ENCODE measurements at places on chromosomes 4 and X.

- peak; percentile 34 for DNase-seq
These were observed 64.6 kb downstream of the ANAPC4 start for GRCh38 chr4:25441519-25442117.

GRCh38 chrX:45619290-45619689 lies 418.6 kb upstream of the DIPK2B start:
- no peak for DNase-seq

GRCh38 chr4:140168474-140168873 lies 14.5 kb upstream of the MAML3 start:
- no peak for DNase-seq

DNA sequence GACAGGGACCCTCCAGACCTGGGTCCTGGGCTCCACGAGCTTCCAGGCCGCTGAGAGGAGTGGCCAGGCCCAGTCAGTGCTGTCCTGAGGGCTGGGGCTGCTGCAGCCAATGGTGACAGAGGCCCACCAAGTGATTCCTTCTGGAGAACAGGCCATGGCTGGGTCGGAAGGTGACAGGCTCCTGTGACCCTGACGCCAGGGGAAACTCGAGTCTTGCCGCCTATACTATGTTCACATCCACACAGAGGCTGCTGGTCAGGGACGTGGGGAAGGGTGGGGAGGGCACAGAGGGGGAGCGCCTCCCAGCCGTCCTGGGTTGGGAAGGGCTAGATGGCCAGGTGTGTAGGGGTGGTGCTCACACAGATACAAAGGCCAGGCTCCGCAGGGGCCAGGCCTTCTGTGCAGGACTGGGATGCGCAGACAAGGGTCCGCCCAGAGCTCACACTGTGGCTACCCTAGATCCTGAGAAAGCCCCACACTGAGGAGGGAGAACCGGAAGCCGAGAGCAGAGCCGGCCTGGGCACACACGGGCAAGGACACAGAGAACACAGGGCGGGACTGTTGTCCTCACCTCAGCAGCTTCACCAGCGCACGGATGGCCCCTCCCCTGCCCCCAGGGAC lies 81.4 kb downstream of the HTRA3 start:
- no peak for DNase-seq

DNA sequence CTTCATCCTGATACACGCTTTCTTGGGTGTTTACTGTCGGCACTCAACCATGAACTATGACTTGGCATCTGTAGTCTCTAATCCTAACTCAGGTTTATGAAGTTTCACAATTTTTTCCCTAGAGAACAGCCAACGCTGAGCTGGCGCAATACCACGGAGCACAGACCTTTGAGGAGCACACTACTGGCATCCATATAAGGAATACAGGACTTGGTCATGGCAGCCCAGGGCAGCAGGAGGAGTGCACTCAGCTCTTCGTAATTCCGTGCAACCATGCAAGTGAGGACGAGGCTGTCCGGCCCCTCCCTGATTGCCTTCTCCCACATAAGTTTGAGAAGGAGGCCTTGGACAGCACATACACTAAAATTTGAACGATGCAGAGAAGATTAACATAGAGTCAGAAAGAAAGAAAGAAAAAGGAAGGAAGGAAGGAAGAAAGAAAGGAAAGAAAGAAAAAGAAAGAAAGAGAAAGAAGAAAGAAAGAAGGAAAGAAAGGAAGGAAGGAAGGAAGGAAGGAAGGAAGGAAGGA lies 41.0 kb upstream of the PDLIM5 start:
- DNase-seq, result no peak

GRCh38 chrX:23513121-23513520 lies 154.2 kb upstream of the PRDX4 start:
- DNase-seq, result no peak

DNA sequence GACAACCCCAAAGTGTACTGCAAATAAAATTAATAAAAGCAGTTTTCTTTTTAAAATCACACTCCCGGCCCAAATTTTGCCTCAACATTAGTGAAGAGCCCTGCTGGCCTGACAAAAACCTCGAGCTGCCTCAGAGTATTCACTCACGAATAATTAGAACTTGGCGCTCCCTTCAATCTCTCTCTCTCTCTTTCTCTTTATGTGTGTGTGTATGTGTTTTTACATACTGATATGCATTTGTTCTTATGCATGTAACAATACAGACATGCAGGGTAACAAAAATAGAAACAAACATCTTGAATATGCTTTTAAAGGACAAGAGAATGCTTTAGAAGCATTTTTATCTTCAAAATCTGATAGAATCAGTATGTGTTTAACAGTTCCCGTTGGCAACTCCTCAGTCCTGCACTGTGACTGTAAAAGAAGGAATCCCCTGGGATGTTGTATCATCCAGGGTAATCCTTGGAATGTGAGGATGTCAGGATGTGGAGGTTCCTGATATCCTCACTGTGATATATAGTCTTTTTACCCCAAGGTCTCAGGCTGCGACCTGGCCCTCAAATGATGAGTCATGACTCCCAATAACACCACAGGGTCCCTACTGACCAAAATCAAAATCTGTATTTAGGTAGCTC lies 53.0 kb downstream of the PTCHD1 start:
- DNase-seq, result no peak

DNA sequence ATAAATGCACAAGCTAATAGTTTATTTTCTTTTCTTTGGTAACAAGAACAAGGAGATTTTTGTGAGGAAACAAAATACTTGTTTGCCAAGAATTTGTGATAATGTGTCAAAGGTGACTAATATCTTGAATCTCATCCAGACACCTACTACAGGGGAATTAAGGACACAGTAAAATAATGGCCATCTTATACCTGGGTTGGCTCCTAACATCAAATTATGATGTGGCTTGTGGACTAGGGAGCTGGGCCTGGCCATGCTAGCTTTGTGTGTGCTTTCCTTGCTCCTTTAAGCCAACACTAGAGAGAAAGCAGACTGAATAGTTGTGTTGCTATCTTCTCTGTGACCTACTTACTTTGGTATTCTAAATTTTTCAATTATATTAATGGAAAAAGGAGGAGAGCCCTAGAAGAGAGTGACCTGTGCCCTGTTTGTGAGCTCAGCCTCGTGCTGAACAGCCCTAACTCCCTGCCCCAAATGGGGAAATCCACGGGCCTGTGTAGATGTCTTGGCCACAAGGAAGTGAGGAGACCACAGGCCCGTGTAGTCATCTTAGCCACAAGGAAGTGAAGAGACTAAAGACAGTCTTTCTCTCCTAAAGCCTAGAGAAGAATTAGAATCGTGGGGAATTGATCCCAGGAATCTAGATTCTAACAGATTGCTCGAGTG lies 23.3 kb downstream of the ARHGAP24 start:
- DNase-seq, result no peak

DNA sequence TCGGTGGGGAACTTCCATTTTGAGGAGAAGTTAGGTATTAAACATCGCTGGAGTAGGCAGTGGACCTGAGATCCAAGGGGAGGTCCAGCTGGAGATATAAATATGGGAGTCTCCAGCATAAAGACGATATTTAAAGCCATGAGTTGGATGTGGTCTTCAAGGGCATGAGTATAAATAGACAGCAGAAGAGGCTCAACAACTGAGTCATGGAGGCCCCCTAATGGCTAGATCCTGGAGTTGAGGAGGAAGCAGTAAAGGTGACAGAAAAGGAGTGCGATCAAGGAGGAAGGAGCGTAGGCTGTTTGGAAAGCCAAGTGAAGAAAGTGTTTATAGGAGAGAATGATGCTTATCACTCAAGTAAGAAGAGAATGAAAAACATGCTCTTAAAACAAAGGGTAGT lies 18.1 kb upstream of the APBB2 start:
- no peak for DNase-seq

DNA sequence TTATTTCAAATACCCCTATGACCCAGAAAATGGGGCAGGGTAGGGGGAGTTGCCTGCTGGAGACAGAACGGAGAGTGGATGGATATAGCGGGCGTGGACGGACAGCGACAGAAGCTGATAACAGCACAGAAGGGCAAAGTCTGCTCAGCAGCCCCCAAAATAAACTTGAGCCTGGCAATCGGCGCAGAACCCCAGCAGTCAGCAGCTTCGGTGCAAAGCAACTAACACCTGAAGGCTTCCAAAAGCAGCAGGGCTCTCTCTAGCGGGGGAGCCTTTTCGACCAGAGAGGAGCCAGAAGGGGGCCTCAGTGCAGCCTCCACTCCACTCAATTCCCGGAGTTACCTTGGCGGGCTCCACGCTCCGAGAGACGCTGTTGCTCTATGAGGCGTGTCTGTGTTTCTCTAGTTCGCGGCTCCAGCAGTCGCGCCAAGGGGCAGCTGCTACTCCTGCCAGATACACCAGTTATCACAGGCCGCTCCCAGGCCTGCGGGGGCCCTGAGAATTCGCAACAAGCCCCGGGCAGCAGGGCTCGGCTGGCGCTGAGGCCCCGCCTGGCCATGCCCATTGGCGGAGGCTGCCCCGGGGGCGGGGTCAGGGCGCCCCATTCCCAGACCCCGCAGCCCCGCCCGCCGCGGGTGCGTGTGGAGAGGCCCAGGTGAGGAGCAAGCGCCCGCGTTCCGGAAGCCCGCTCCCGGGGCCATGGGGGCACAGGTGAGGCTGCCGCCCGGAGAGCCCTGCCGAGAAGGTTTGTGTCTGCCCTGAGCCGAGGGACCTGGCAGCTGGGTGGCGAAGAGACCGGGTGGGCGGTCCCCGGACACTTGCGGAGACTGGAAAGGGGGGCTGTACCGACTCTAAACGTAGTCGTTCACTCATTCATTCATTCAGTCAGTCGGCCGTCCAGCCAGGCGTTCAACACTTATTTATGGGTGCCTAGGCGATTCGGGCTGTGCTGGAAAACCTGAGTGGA lies at the start of the genes CNGA1 and NIPAL1:
CNGA1 (minus strand) TSS at position 541 of the 967 bp plus-strand sequence. CDS start 63,992 bp downstream, outside the sequence.
NIPAL1 (plus strand) TSS at position 632 of the 967 bp plus-strand sequence; CDS start at position 700, 68 bp downstream.
- DNase-seq, result peak; percentile 20

DNA sequence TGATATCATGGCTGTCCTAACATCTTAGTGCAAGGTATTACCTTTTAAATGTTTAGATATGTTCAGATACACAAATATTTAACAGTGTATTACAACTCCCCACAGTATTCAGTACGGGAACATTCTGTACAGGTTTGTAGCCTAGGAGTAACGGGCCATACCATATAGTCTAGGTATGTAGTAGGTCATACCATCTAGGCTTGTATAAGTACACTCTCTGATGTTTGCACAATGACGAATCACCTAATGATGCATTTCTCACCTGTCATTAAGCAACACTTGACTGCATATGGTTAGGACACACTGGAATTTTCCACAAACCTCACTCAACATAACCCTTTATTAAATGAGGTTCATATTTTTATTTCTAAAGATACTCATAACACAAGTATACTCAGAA lies 67.7 kb downstream of the THOC2 start:
- DNase-seq, result no peak

GRCh38 chr4:73440653-73441052 lies 4.6 kb downstream of the AFP start:
- DNase-seq, result no peak

GRCh38 chrX:10598540-10598939 lies 21.8 kb downstream of the MID1 start:
- DNase-seq, result no peak

DNA sequence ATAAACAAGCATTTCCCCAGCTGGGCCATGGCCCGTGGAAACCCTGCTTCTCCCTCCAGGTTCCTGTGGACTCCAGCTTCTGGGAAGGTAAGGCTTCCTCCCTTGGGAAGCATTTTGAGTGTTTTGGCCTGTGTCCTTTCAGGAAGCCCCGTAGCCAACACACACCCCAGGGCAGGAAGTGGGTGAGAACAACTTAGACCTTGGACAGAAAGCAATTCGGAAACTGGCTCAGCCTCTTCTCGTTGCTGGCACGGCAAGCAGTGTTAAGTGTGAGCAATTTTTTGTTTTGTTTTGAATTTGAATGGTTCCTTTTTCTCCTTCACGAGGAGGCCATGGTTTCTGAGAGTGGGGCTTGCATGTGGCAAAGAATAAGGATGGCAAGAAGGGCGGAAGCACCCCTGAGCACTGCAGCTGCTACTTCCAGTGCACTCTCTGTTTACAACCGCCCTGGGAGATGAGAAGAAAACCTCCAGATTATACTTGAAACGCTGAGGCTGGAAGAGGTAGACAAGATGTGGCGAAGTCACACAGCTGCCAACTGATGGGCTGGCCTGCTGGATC lies 14.1 kb upstream of the CYTL1 start:
- DNase-seq, result no peak

GRCh38 chr4:123856689-123857545 lies 460.3 kb downstream of the SPRY1 start:
- DNase-seq, result peak; percentile 11

DNA sequence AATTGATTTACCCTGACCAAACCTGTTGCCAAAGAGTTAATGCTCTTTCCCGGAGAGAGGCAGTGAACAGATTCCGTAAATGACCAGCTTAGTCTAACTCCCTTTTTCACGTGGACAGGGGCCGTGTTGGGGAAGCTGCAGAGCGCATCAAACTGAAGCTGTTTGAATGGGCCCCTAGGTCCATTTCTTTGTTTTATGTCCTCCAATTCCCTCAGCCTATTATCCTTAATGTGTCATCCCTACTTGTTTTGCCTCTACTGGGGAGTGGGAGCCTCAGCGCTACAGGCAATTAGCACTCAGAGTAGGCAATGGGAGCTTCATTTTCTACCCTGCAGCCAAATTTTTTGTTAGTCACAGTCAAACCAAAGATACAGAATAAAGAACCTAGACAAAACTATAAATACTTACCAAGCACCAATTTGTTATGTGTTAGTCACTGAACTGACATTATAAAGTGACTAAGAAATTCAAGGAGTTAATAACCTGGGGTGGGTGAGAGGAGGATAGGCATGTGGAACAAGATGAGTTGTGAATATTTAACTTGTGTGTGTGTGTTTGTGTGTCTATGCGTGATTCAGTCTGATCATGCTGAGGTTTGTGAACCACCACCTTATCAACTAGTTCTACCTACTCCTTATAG lies 417.4 kb downstream of the PACRGL start:
- DNase-seq, result no peak

GRCh38 chrX:101040197-101040596 lies 11.7 kb downstream of the TRMT2B start:
- no peak for DNase-seq

DNA sequence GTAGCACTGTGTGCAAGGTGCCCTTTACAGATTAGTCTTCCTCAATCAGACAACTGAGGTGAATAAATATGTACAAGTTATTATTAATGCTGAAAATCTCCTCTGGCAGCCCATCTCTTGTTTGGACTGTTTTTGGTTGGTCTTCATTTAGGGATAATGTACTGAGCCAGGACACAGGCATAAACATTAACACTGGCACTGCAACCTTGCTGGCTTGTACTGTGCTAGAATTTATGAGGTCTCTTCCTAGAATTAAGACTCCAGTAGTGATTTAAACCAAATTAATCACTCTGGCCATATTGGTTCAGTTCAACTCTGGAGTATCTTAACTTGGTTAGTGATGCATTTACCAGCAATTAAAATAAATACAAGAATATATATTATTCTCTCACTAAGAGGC lies 244.7 kb upstream of the GK2 start:
- no peak for DNase-seq

- DNase-seq, result no peak
These were observed 20.9 kb upstream of the S100G start for GRCh38 chrX:16628946-16629595.

DNA sequence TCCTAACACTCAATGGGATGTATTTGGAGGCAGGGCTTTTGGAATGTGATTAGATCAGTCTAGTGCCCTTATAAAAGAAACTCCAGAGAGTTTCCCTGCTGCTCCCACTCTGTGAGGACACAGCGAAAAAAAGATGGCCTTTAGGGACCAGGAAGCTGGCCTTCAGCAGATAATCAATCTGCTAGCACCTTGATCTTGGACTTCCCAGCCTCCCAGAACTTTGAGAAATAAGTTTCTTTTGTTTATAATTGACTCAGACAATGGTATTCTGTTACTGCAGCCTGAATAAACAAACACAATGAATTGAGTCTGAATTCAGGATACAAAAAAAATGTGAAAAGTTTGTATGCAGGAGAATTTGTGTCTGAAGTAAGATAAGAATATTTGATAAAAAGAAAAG lies 842.1 kb downstream of the FSTL5 start:
- DNase-seq, result no peak

GRCh38 chr4:152635851-152636250 lies 43.9 kb downstream of the TMEM154 start:
- DNase-seq, result no peak

All from NCI-H1417 treated with DMSO at 0.1 percent for 48 hours (cell line).